GM10248 (cell line): ENCODE measurements at places on chromosomes 11 and 22.

- no peak for DNase-seq
These were observed 118.7 kb downstream of the PGR start for GRCh38 chr11:101010899-101011298.

GRCh38 chr11:125807909-125808308 lies 20.0 kb downstream of the PATE3 start:
- no peak for DNase-seq

GRCh38 chr11:6538456-6538855 lies 41.4 kb downstream of the DNHD1 start:
- no peak for DNase-seq

- DNase-seq, result no peak
These were observed 15.1 kb downstream of the OR10V1 start for GRCh38 chr11:59698506-59698905.

- no peak for DNase-seq
These were observed 14.6 kb downstream of the PLXNB2 start for GRCh38 chr22:50292643-50293440.

DNA sequence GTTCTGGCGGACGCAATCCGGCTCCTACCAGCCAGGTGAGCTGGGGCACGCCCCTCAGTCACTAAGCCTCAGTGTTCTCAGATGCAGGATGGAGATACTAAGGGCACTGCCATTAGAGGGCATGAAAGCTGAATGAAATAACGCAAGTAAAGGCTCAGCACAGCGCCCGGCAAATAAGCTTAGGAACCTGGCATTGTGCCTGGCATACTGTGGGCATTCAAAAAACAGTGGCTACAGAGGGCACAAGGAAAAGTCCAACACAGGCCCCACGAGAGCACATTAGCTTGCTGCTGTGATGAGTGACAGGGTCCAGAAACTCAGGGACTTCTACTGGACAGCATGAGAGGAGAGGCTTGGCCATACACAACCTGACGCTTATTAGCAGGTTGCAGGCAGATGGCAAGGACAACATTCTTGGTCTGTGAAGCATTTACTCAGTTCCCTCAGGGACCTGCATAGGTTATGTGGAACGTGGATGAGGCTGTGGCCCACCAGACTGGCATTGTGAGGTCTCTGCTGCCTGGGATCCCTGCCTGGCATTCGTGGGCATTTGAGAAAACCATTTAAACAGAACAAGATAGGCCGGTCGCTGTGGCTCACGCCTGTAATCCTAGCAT lies 12.2 kb downstream of the TXN2 start:
- no peak for DNase-seq

GRCh38 chr11:17631702-17632365 lies 84.8 kb downstream of the OTOG start:
- no peak for DNase-seq
